GF-D8 (cell line): ENCODE measurements at places on chromosomes 7 and 10.

- DNase-seq, result no peak
Measured at GRCh38 chr10:46253076-46254006, 33.5 kb upstream of the ANTXRL start.

DNA sequence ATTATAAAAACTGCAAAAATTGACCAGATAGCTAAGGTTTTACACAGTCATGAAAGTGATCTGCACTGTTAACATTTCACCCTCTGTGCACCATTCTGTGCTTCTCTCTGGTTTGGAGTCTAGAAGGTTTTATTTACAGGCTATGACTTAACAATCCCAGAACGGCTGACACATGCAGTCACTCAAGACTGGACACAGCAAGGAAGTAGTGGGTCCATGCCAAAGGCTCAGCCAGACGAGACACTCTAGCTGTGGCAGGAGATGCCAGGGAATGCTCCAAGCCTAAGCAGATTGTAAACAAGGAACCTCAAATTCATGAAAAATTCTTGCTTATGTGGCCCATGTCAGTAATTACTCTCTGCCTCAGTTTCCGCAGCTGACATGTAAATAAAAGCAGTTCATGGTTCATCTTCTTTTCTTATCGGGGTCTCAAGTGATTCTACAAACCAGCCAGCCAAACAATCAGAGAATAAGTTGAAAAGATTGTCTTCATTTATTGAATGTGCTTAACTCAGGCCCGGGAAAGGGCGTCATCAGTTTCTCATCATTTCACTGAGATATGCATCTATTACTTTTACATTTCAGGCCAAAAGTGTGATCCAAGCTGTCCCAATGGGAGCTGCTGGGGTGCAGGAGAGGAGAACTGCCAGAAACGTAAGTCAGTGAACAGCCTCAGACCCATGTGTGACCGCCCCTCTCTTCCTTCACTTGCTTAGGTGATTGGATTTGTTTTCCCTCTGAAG is 132.1 kb downstream of the EGFR start:
- no peak for DNase-seq

GRCh38 chr7:111108000-111108399 is 17.1 kb downstream of the LRRN3 start:
- DNase-seq, result no peak

GRCh38 chr10:113552014-113552413 is 839 bp upstream of the HABP2 start:
- no peak for DNase-seq

GRCh38 chr7:141462958-141463357 is 88.3 kb upstream of the AGK start:
- DNase-seq, result no peak

DNA sequence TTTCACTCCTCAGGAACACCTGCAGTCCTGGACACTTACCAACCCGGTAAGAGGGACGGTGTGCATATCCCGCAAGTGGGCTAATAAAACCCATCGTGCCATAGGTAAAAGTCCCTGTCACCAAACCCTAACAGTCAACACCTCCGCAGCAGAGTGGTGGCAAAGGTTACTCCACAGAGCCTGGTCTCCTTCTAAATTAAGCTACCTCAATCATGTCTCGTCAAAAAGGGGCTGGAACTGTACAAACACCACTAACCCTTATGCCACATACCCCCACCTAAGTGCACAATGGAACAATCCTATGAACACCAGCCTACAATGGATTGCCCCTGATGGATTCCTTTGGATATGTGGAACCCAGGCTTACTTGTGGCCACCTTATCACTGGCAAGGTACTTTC is 9.6 kb upstream of the AKR1B1 start:
- DNase-seq, result no peak

- DNase-seq, result no peak
Measured at GRCh38 chr7:47549397-47549796, 32.5 kb downstream of the TNS3 start.

- no peak for DNase-seq
Measured at GRCh38 chr10:34024693-34025425, 690.4 kb upstream of the NRP1 start.

GRCh38 chr10:18610517-18610916 is 40.9 kb downstream of the NSUN6 start:
- no peak for DNase-seq

- no peak for DNase-seq
Measured at GRCh38 chr10:132528064-132528691, 9.4 kb upstream of the INPP5A start.

DNA sequence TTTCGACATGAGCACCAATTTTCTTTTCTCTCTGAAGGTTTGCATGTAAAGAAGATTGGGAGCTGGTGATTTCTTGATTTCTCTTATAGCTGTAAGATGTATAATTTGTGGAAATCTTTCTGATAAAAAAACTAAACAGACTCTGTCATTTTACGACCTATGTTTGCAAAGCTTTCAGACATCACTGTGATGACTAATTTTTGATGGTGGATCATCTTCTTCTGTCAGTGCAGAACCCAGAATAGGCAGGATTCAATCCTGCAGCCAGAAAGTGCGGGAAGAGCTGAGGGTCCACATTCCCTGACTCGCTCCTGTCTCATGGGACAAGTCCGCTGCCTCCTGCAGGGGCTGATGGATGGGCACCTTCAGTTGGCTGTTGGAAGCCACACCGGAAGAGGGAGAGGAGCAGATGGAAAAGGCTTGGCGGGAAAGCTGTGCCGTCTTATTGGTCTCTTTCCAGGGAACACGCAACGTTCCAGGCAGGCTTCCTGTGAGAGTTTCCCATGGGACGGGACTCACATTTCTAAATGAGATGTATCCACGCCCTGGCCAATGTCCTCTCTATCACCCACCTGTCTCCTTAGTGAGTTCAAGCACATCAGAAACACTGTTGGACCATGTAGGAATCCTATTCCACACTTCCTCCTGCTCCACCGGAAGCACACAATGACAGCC is 186.9 kb downstream of the PRPF18 start:
- DNase-seq, result no peak

- no peak for DNase-seq
Measured at GRCh38 chr7:65441010-65441409, 67.4 kb downstream of the ZNF92 start.

DNA sequence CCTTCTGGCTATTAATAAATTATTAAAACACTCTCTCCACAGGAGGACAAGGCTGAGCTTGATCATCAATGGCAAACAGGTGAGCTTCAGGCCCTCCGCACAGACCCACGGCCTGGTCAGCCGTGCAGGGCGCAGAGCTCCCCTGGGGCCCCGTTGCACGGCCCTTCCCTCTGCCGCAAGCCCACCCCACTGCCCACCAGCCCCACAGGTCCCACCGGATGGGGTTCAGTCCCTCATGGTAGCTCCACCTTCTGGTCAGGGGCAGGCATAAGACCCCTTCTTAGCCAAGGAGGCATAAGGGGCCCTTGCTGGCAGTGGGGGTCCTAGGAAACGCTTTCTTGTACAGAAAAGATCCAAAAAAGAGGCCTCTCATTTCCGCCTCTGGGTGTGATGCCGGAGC is 84.6 kb downstream of the MAD1L1 start:
- DNase-seq, result no peak

DNA sequence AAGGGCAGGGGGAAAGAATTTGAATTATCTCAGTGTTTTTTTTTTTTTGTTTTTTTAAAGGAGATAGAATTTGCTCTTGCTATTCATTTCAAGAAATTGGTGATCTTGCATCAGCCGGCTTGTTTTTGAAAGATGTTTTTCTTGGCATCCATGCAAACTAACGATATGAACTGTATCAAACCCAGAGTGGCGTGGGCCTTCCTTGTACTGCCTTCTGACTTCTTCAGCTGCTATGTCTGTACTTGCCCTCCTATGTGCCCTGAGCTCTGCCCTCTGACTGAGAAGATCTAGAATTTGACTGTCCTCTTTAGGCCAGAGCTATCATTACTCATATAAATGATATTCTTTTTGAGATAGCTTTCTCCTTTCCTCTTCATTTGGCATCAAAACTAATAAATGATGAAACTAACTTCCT is 183.1 kb downstream of the EXOC4 start:
- no peak for DNase-seq

DNA sequence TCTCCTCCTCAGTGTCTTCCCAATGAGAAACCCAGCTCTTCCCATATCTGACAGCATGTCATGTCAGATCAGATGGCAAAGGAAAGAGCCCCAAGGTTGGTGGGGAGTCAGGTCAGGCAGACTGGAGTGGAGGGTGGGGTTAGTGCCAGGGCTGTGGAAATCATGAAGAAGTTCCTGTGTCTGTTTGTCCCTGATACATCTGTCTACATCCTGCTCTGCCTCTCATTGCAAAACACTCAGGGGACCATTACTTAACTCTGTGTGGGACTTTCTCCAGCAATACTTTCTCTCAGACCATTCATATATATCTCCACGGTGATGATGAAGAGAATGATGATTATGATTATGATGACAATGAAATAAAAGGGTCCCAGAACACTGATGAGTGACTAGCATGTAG is 3.3 kb downstream of the PRRT4 start:
- DNase-seq, result peak; percentile 80

- peak; percentile 68 for DNase-seq
Measured at GRCh38 chr10:14608381-14609001, 166.2 kb downstream of the FAM107B start.

DNA sequence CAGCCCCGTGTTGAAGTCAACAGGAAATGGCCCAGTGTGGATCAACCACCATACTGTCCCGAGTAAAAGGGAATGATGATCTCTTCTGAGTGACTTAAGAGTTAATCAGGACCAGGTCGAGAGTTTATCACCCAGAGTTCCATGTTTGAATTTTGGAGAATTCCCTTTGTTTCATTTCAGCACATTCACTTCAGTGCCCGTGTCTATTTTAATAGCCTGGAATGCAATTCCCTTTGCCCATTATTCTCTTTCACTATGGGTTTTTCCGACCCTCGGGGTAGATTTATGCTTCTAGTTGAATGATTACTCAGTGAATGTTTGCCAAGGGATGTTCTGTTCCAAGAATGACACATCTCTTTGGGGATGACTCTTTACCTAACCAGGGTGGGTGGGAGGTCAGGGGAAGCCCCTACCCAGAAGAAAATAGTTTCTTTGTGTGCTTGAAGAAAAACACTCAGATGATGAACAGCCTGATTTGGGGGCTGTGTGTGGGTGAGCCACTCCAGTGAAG is 594.9 kb downstream of the INHBA start:
- DNase-seq, result no peak

- no peak for DNase-seq
Measured at GRCh38 chr10:101079874-101080273, 18.1 kb downstream of the KAZALD1 start.

- DNase-seq, result no peak
Measured at GRCh38 chr10:119812684-119813083, 60.0 kb downstream of the MCMBP start.

GRCh38 chr10:47360419-47361040 is 12.4 kb downstream of the RBP3 start:
- no peak for DNase-seq

DNA sequence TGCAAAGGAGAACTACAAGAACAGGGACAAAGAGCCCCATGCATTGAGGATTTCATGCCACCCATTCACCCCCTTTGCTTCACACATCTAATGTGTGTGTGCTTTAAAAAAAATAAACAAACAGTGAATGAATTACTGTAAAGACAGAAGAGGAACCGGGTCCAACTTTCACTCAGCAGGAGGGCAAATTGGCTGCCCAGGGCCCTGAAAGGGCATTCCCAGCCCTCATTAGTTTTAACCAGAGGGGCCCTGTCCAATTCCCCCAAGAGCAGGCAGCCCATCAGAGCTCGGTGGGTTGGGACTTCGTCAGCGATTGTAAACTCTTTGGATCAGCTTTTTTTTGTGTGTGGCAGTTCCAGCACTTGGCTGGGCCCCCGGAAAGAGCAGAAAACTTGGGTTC is 73.6 kb upstream of the PDZD8 start:
- no peak for DNase-seq

DNA sequence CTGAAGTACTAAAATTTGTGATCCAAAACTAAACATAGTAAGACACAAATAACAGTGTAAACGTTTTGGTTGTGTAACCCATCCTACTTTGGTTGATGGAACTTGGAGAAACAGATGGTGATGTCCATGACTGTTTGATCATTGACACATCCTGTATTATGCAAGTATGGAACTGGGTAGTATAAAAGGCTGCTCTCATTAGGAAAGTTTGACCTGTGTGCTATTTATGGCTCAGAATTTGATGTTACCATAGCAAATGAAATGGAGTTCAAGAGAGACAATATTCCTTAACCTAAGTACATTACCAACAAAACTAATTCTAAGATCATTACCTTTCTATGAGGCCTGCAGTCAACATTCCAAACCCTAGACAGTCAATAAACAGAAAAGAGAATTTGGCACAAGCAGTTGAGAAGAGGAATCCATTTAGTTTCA is 39.9 kb downstream of the DKK1 start:
- no peak for DNase-seq

DNA sequence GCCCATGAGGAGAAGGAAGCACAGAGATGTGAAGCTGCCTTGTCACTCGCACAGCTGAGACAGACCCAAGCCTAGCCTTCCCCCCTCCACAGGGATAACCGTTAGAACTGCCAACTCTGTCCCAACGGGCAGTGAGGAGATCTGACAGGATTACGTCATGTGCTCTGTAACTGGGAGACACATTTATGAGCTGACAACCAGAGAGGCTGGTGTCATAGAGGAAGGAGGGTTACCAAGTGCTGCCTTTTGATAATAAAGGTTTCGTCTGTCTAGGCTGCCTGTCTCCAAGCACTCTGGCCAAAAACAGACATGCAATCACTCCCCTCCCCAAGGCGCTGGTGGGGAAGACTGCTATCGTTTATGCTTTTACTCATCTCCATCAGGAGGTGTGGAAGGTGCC is 165.9 kb downstream of the PLXNA4 start:
- DNase-seq, result peak; percentile 3

DNA sequence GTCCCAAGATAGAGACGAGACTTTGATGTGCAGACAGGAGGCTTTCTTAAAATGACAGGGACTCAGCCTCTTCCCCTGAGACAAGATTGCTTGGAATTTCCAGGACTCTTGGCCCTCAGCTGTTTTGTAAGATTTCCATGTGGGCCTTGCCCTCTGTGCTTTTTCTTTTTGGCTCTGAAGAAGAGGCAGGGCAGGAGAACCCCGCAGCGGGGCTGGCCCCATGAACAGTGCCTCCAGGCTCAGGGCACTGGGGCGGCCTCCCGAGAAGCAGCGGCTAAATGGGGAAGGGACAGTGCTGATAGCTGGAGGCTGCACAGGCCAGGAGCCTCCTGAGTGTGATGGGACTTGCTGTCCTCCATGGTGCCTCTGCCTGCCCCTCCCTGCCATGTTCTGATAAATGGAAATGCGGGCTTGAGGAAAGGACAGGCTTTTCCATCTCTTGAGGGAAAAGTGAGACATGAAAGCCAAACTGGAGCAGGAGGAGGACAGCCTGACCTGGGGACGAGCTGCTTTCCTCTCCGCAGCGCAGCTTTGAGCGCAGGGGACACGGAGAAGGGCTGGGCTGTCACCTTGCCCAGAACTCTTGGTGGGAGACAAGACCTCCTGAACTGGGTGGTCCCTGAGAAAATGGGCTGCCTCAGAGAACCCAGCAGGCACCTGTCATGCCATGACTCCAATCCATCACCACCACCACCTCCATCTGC is 12.1 kb downstream of the SAP25 start:
- DNase-seq, result no peak
